ENCODE measurements at places on chromosomes 4 and X.

DNA sequence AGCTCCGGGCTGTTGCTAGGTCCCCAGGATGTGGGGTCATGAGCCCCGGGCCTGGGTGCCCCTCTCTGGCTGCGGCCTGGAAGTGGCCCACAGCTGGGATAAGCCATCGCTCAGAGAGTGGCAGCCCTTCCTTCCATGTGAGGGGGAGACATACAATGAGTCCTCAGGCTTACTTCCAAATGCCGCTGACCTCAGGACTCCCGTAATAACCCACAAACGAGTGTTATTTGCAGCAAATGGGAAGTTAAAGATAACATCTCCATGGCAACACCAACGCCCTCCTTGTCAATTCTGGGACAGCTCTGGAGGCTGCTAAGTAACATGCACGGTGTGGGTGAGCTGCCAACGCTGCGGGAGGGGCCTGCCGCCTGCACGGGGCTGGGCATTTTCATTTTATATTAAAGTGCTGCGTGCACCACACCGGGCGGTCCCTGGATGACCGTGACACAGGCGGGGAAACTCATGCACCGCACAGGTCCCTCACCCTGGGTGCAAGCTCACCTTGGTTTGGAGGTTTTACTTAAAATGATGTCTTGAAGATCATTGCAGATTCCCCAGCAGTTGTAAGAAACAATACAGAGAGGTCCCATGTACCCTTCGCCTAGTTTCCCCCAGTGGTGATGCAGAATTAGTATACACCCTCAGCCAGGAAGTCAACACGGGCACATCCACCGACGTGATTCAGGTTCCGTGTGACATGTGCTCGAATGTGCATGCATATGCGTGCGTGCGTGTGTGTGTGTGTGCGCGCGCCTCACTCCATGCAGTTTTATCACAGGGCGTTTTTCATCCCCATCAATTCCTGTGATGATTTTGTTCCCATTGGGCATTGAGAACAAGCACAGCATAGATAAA, 79.4 kb downstream of the ABLIM2 start:
- no peak for DNase-seq

GRCh38 chr4:157521906-157522305, 301.4 kb downstream of the GRIA2 start:
- no peak for DNase-seq

DNA sequence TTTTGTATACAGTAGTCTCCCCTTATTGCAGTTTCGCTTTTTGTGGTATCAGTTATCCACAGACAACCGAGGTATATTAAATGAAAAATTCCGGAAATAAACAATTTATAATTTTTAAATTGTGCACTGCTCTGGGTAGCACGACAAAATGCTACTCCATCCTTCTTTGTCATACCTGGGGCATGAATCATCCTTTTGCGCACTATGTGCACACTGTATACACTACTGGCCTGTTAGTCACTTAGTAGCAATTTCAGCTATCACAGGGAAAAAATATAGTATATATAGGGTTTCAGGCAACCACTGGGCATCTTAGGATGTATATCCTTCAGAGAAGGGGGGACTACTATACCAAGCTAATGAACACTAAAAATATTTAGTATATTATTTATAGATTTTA, 198.8 kb upstream of the FAT4 start:
- DNase-seq = no peak

- DNase-seq = no peak
Measured at GRCh38 chrX:85851418-85851817, 195.9 kb downstream of the CHM start.

DNA sequence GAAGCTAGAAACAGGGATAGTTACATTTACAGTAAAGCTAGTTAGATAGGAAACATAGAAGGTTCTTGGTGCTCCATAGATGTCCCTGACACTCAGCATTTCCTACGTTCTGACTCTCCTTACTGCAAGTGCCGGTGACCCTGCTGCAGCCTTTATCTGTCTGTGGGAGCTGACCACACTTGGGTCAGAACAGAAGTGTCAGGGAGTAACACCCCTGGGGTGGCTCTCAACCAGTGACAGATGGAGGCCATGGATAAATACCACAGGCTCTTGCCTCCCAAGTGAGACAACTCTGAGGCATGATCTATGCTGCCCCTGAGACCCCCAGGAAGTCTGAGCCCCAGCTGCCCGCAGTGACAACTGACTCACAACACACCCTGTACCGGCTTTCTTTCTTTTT, 69.8 kb downstream of the ANXA3 start:
- DNase-seq = no peak

DNA sequence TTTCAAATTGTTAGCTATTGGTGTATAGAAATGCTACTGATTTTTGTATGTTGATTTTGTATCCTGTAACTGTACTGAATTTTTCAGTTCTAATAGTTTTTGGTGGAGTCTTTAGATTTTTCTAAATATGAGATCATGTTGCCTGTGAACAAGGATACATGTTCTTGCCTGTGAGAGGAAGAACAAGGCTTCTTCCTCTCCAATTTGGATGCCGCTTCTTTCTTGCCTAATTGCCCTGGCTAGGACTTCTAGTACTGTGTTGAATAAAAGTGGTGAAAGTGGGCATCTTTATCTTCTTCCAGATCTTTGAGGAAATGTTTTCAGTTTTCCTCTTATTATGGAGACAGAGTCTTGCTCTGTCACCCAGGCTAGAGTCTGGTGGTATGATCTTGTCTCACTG, 16.2 kb upstream of the NAP1L5 start:
- no peak for DNase-seq

- no peak for DNase-seq
Measured at GRCh38 chrX:70042399-70043371, 7.1 kb downstream of the AWAT2 start.

GRCh38 chr4:336893-337142, 796 bp upstream of the ZNF141 start:
- DNase-seq = no peak

DNA sequence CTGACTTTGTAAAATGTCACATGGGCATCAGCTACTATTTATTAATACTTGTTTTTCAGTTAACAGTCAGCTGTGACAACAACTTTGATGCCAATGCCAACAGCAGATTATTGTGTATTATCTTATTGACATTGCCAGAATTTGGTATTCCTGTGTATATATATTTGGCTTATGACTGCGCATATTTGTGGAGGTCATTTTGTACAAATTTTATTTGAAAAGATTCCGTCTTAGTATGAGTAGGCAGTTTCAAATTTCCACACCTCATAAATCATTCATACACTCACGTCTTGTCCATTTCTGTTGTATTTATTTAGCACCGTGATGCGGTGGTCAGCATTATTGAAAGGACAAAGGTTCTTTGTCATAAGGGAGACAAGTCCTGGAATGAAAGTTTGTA, 558.2 kb upstream of the NDST4 start:
- DNase-seq = no peak

DNA sequence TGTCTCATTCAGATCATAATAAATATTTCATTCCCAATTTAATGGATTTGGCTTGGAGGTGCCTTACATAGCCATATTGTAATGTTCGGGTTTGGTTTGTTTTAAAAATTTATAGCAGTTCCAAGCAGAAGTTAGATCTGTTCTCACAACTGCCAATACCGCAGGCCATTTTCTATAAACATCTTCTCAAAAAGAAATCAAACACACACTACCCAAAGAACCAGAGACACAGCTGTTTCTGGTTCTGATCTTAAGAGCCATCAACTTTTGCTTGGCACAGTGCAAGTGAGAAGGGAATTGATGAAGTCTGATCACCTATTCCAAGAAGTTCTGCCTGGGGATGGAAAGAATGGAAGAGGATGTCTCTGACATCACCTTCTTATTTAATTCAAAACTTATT, 22.9 kb downstream of the MID1IP1 start:
- no peak for DNase-seq

DNA sequence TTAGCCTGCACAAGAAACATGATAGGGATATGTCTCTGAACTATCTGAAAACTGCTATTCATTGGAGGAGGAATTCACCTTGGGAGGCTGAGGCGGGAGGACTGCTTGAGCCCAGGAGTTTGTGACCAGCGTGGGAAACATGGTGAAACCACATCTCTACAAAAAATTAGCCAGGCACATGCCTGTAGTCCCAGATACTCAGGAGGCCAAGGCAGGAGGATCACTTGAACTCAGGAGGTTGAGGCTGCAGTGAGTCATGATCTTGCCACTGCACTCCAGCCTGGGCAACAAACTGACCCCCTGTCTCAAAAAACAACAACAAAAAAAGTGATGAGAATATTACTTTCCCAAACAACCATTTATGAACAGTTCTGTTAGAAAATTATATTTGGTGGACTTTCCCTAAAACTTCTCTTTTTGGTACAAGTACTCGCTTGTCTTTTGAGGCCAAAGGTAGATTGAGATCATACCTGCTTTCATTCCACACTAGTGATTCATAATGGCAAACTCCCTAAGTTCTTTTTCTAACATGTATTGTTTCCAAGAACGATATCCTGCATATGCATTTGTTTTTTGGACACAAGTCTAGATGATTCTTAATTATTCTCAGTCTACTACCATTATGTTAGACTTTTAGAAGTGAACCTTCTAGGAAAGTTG, 33.4 kb downstream of the METTL14 start:
- no peak for DNase-seq

DNA sequence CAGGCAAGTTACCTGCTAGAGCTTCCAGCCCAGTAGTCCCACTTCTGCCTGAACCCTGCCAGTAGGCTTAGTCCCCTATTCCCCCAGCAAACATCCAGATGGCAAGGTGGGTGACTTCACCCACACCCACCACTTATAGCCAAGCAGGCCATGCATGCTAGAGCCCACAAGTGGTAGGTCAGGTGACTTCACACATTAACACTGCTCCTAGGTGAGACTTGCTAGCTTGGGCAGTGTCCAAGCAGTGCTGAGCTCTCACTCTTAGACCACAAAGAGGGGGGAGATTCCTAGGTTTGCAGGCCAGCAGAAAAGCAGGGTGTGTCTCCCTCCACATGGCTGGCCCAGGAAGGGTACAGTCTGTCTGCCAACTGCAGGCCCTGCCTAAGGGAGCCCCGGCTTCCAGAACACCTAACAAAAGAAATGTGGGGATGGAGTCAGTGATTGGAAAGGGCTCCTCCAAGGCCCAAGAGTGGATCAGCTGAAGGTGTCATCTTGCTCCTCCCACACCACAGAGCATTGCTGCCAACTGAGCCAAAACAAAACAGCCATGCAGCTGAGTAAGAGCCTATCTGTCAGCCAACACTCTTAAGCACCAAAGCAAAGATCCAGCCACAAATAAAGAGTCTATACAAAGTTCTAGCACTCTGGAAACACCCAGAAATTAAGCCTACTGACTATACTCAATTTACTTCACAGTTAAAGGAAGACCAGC, 158.1 kb upstream of the USP38 start:
- no peak for DNase-seq

All from activated CD4-positive, alpha-beta T cell treated with anti-CD3 and anti-CD28 coated beads, Interleukin-2, amount 50 U/mL, for 1 hour (primary cell).